ENCODE measurements at places on chromosomes 11 and 22.
A peak's percentile ranks its signal among the peaks of the same experiment; 100 is the strongest.

DNA sequence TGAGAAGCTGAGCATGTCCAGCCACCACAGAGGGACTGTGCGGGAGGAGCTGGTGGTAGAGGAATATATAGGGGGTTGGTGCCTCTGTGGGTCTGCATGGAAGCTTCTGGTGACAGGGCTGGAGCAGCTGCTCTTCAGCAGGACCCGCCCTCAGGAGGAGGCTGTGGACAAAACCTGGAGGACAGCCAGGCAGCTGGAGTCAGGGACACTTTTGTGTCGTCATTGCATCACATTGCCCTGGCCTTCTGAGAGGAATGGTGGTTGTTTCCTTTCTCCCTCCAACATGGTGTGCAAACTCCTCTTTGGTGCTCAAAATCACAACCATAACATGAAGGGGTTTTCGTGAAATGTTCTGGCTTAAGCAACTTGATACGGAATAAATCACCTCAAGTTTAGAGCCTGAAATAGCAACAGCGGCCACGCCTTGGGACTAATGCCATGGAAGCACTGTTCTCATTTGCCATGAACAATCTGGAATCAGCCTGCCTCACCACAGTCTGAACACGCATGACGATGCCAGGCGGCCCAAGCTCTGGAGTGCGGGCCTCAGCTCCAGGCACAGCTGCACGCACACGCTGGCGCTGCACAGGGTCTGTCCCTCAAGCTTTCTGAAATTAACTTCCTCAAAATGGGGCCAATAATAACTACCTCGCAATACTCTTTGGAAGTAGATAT, 17.1 kb upstream of the CSRP3 start:
- no peaks in the 10 kb centered on the region for H3K4me1 ChIP-seq
- no peak for DNase-seq
- no peak overlapping the region for H3K4me3 ChIP-seq
- no peaks in the 10 kb centered on the region for H3K36me3 ChIP-seq
- H3K27ac ChIP-seq: no peak overlapping the region

- H3K4me3 ChIP-seq: no peak overlapping the region
- no peaks in the 10 kb centered on the region for H3K4me1 ChIP-seq
- no peaks in the 10 kb centered on the region for H3K36me3 ChIP-seq
- no peak overlapping the region for H3K27ac ChIP-seq
- DNase-seq: peak; percentile 45
- peaks cover 4% of the 10 kb centered on the region for H3K27me3 ChIP-seq
Measured at GRCh38 chr11:33919645-33920044, 27.8 kb upstream of the LMO2 start.

DNA sequence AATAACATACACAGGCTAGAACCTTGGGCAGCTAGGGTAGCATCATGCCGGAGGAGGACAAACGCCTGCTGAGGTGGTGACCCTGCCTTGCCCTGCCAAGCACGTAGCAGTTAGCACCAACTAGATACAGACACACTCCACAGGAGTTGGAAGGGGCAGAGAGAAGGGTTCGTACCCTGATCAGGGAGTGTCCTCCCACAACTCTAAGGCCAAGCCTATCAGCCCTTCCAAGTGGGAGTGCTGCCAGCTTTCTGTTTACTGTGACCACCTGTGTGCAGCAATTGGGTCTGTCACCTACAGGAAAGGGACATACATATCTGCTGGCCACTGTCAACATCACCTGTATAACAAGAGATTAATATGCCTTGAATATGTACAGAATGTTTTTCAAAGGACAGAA, 1.9 kb upstream of the THAP7 start:
- peaks cover 17% of the 10 kb centered on the region for H3K36me3 ChIP-seq
- H3K4me1 ChIP-seq: peaks cover 46% of the 10 kb centered on the region
- H3K4me3 ChIP-seq: no peak overlapping the region
- H3K27ac ChIP-seq: no peak overlapping the region

DNA sequence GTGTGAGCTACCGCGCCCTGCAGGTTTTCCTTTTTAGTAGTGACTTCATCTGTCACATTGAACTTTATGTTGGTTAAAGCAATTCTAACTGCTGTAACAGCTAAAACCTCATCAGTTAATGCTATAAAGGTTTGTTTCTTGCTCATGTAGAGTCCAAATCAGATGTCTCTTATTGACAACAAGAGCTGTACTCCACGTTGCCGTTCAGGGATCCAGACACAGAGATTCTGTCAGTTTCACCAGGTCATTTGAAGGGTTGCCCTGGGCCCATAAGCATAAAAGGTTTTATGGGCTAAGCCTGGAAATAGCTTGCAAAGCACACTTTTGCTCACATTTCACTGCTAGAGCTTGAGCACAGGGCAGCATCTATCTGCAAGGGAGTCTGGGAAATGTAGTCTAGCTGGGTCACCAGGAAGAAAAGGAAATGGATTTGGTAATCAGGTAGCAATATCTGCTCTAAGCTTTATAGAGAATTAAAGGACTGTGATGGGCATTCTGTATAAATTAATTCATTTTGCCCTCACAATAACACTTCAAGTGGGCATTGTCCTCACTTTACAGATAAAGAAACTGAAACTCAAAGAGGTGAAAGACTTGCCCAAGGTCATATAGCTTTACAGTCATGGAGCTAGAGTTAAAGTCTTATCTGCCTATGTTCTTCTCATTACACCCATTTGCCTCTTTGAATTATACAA, 25.2 kb upstream of the PTPRJ start:
- peaks cover 9% of the 10 kb centered on the region for H3K4me1 ChIP-seq
- no peak overlapping the region for H3K27ac ChIP-seq
- H3K36me3 ChIP-seq: no peaks in the 10 kb centered on the region
- peak; percentile 36 for DNase-seq
- no peaks in the 10 kb centered on the region for H3K27me3 ChIP-seq
- H3K4me3 ChIP-seq: no peak overlapping the region

- H3K36me3 ChIP-seq: no peaks in the 10 kb centered on the region
- H3K27ac ChIP-seq: no peak overlapping the region
- peaks cover 4% of the 10 kb centered on the region for H3K27me3 ChIP-seq
Measured at GRCh38 chr11:105183426-105183825, 43.9 kb upstream of the CARD18 start.
